Activated CD4-positive, alpha-beta T cell treated with anti-CD3 and anti-CD28 coated beads, Interleukin-2, amount 50 U/mL, for 16 hours (primary cell): ENCODE measurements at places on chromosomes 4 and X.

DNA sequence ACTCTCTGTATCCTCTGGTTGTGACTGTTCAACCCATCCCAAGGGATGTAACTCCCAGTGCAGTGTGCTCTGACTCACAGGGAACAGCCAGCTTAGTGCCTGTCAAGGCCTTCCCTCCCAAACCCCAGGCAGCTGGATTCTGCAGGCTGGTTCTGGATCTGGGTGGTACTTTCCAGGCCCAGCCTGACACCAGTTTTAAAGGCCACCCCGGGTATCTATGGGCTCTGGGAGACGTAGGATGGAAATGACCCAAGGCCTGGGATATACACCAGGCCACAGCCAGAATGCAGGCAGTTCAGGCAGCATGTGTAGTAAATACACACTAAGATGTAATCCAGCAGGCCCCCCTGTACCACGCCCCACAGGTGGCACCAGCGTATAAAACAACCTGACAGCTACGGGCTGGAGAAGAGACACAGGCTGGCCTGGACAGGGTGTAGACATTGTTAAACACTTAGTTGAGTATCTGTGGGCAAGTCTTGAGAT, 64.2 kb downstream of the SPINK2 start:
- DNase-seq, result peak; percentile 14

GRCh38 chr4:10078481-10079233, 37.9 kb downstream of the WDR1 start:
- no peak for DNase-seq

DNA sequence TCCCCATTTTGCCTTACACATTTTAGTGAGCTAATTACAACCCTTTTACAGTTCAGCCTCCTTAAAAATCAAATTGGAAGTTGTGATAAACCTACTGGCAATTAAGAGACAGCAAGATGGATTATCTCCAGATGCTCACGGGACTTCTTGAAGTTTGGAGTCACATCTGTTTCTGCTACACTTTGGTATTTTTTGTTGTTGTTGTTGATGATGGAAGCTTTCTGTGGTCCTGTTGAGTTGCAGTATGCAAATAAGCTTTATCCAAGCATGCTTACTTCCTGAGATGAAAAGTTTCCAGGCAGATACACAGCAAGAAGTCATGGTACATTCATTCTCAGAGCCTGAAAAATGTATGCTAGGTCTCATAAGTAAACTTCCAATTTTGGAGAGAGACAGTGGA, 670.0 kb upstream of the AMOT start:
- DNase-seq, result no peak

GRCh38 chrX:46354481-46354880, 190.7 kb downstream of the ZNF674 start:
- DNase-seq, result no peak

GRCh38 chr4:8123389-8123788, 35.2 kb downstream of the ABLIM2 start:
- no peak for DNase-seq

- no peak for DNase-seq
These were observed 79.4 kb upstream of the MAPK10 start for GRCh38 chr4:86439293-86439692.

GRCh38 chr4:3640587-3640962, 108.4 kb upstream of the LRPAP1 start:
- DNase-seq, result no peak
